ENCODE measurements at places on chromosomes 4 and X. TPM values are rescaled to one million over a fixed set of nuclear protein-coding genes. Genes with fewer than 3 reads are reported as not detected.

Gene NHS
- 5.0 TPM for total RNA-seq

Gene SYTL5
- 0.17 TPM for total RNA-seq

Gene FAT1
- total RNA-seq: 83.1 TPM

Gene HPSE
- total RNA-seq: 4.8 TPM

Gene CUL4B
- 59.4 TPM for total RNA-seq

Gene MAGEA8
- total RNA-seq: not detected

Gene PCDH18
- 0.46 TPM for total RNA-seq

Gene IL2
- total RNA-seq: not detected

Gene TLR1
- 3.6 TPM for total RNA-seq

Gene GNPDA2
- 28.7 TPM for total RNA-seq

Gene F8A3
- total RNA-seq: 1.0 TPM

Gene CXorf49
- not detected for total RNA-seq

Gene OTOP1
- total RNA-seq: not detected

Gene AREG
- 6.8 TPM for total RNA-seq

Gene SULT1E1
- not detected for total RNA-seq

Gene TSPAN7
- 77.5 TPM for total RNA-seq

Gene PFKFB1
- 0.35 TPM for total RNA-seq

Gene ARAP2
- total RNA-seq: 7.9 TPM

Gene CT45A9
- not detected for total RNA-seq

Gene RPS6KA6
- 4.0 TPM for total RNA-seq

Gene STPG2
- not detected for total RNA-seq

Gene RS1
- total RNA-seq: not detected

Gene ANKRD17
- 33.7 TPM for total RNA-seq

Gene HMGN5
- 5.1 TPM for total RNA-seq

Gene UPF3B
- total RNA-seq: 11.6 TPM

Gene CITED1
- not detected for total RNA-seq

Gene TEX13B
- total RNA-seq: not detected

Gene SPATA4
- total RNA-seq: not detected

Gene ITIH6
- total RNA-seq: 0.02 TPM

Gene TIGD4
- 1.8 TPM for total RNA-seq

Gene RENBP
- total RNA-seq: 0.87 TPM

Gene FAM133A
- total RNA-seq: 2.1 TPM

Gene XAGE1A
- total RNA-seq: not detected

Gene HTT
- 14.6 TPM for total RNA-seq

Gene AKAP4
- not detected for total RNA-seq

Gene ESX1
- not detected for total RNA-seq

Gene RBMXL3
- total RNA-seq: not detected

Gene GIMD1
- total RNA-seq: not detected

Gene PIR
- total RNA-seq: 179 TPM

Gene PRRG3
- total RNA-seq: not detected

Gene TMPRSS11B
- total RNA-seq: not detected

Gene SPANXN4
- 34.8 TPM for total RNA-seq

Gene SUPT20HL1
- total RNA-seq: not detected

Measured in NCI-H460 (cell line).